ENCODE measurements at places on chromosomes 2 and 18. TPM values are rescaled to one million over a fixed set of nuclear protein-coding genes. Genes with fewer than 3 reads are reported as not detected.

The UGT1A4 gene
- total RNA-seq, result not detected

The CEBPZOS gene
- total RNA-seq, result 19.3 TPM

The ANKRD29 gene
- total RNA-seq, result 0.52 TPM

The EFR3B gene
- under 0.01 TPM for total RNA-seq

The CAPG gene
- 107 TPM for total RNA-seq

The NOL4 gene
- total RNA-seq, result not detected

The MAL gene
- 30.4 TPM for total RNA-seq

The MDH1B gene
- total RNA-seq, result not detected

The NT5DC4 gene
- total RNA-seq, result not detected

The DYSF gene
- 13.3 TPM for total RNA-seq

The LRP1B gene
- under 0.01 TPM for total RNA-seq

The PKDCC gene
- not detected for total RNA-seq

The FBXO48 gene
- total RNA-seq, result 0.52 TPM

The CRACDL gene
- 1.6 TPM for total RNA-seq

The SOX11 gene
- total RNA-seq, result under 0.01 TPM

The GREB1L gene
- under 0.01 TPM for total RNA-seq

The SP140L gene
- total RNA-seq, result 53.8 TPM

Measured in mononuclear cell (primary cell).